CD4-positive, alpha-beta memory T cell (primary cell): ENCODE measurements at places on chromosomes 12 and 14. TPM values are rescaled to one million over a fixed set of nuclear protein-coding genes. Genes with fewer than 3 reads are reported as not detected.

The LTBP2 gene
- 0.11 TPM for polyA plus RNA-seq

The MYO1A gene
- polyA plus RNA-seq = not detected

- DNase-seq = no peak
Observed at GRCh38 chr14:88481794-88482193, 73.0 kb downstream of the PTPN21 start.

- no peak for DNase-seq
Observed at GRCh38 chr14:101719045-101719645, 42.4 kb upstream of the PPP2R5C start.

DNA sequence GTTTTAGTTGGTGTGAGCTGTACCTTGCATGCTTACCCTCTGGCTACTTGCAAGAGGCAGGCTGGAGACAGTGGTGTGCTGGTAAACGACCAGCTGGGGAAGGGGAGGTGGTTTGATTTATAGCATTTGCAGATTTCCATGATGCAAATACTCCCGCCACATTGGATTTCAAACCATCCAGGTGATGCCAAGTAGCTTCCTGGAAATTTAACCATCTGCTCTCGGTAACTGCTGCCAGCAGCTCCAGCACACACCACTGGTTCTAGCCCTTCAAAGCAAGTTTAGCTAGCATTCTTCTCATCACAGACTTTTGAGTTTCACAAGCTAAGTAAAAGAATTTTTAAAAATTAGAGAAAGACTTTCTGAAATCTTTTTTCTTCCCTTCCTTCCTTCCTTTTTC is 104.5 kb upstream of the AMIGO2 start:
- no peak for DNase-seq
